HCT116 (cell line): ENCODE measurements at places on chromosomes 6 and 20.

- DNase-seq: no peak
Observed at GRCh38 chr6:148771896-148772554, 25.2 kb downstream of the UST start.

DNA sequence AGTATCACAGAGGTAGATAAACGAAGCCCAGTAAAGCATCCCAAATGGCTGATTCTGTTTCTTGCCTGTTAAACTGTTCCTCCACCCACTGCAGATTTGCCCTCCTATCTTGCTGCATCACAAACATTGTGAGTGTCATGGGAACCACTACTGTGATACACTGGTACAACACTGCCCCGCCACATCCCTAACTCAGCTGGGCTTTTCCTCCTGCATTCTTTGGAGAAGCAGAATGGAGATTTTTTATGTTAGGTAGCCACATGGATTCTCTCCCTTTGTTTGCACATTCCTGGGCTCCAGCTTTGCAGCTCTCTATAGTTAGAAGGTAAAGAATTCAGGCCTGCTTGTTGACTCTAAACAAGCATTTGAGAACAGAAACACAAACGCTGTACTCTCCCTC lies 234.1 kb downstream of the TMEM242 start:
- DNase-seq: no peak

DNA sequence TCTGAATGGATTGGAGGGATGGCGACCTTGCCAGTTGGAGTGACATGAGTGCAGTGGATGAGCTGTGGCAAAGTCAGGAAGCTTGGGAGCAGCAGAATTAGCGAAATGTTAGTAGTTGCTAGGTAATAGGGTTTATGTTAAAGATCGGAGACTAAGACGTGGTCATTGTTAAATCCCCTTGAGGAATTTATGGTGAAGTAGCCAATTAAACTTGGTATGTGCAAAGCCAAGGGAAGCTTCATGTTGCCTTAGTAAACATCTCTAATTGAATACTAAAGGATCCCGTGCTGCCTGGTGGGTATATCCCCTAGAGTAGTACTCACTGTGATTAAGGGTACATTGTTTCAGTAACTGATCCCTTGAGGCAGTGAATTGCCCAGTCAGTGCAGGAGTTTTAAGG lies 106.0 kb downstream of the PRIM2 start:
- no peak for DNase-seq

- no peak for DNase-seq
Observed at GRCh38 chr6:9428421-9429172, 986.3 kb downstream of the TFAP2A start.

DNA sequence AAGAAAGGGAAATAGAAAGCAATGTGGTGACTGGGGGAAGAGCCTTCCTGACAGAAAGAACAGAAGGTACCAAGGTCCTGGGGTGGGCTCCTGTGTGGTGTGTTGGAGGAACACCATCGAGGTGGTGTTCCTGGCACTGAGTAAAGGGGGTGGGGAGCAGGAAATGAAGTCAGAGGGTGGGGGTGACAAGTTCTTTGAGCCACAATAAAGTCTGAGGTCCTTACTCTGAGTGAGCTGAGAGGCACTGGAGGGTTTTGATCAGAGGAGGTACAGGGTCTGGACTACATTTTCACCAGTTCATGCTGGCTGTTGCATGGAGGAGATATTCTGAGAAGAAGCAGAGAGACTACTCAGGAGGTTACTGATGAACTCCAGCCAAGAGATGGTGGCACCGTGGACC lies 198.2 kb downstream of the GMPR start:
- no peak for DNase-seq

DNA sequence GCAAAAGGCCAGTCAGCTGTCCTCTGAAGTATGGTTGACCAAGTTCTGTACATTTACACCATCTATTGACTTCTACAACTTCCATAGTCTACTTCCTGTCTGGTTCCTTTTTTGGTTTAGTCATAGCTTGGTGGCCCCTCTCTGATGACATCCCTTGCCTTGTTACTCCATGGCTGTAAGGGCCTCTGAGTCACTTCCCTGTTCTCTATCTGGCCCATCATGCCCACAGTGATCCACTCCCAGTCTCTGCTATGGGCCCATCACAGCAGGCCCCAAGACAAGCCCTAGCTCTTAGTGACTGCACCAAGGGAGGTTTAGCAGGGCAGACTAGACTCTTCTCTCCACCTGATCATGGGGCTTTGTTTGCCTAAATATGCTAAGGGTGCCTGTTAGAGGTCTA lies 441.6 kb downstream of the HACE1 start:
- no peak for DNase-seq

- DNase-seq: no peak
Observed at GRCh38 chr6:25875926-25876602, 2.0 kb upstream of the SLC17A3 start.

- DNase-seq: no peak
Observed at GRCh38 chr6:53813801-53814200, 19.0 kb downstream of the LRRC1 start.
